ENCODE measurements at places on chromosomes 16 and 17. TPM values are rescaled to one million over a fixed set of nuclear protein-coding genes. Genes with fewer than 3 reads are reported as not detected.
A peak's percentile ranks its signal among the peaks of the same experiment; 100 is the strongest.

C1QTNF1 gene
- total RNA-seq, result 10.8 TPM

PRKCB gene
- 1.4 TPM for total RNA-seq

- no peaks in the 10 kb centered on the region for H3K4me1 ChIP-seq
- DNase-seq, result peak; percentile 49
- H3K27me3 ChIP-seq, result no peaks in the 10 kb centered on the region
- no peak overlapping the region for H3K4me3 ChIP-seq
- H3K27ac ChIP-seq, result no peak overlapping the region
- H3K36me3 ChIP-seq, result no peaks in the 10 kb centered on the region
Measured at GRCh38 chr16:62225675-62226074, 189.4 kb upstream of the CDH8 start.

TBC1D3E gene
- total RNA-seq, result not detected

CD79B gene
- total RNA-seq, result 3.8 TPM

- peak overlapping the region; percentile 67 for H3K4me3 ChIP-seq
- peak; percentile 48 for DNase-seq
- peaks cover 45% of the 10 kb centered on the region for H3K4me1 ChIP-seq
- H3K27me3 ChIP-seq, result peaks cover 11% of the 10 kb centered on the region
Measured at GRCh38 chr16:81445143-81445961, 744 bp downstream of the CMIP start.

- no peaks in the 10 kb centered on the region for H3K4me1 ChIP-seq
- no peak overlapping the region for H3K4me3 ChIP-seq
- no peak for DNase-seq
Measured at GRCh38 chr16:10253409-10253808, 71.2 kb upstream of the GRIN2A start.

- peaks cover 91% of the 10 kb centered on the region for H3K27me3 ChIP-seq
- no peak overlapping the region for H3K27ac ChIP-seq
- H3K4me1 ChIP-seq, result peaks cover 10% of the 10 kb centered on the region
- no peaks in the 10 kb centered on the region for H3K36me3 ChIP-seq
- no peak for DNase-seq
- H3K4me3 ChIP-seq, result no peak overlapping the region
Measured at GRCh38 chr17:74354123-74354522, 7.5 kb downstream of the BTBD17 start.

GRCh38 chr16:75801307-75801706 is 75.0 kb upstream of the CPHXL start:
- DNase-seq, result no peak
- no peaks in the 10 kb centered on the region for H3K27me3 ChIP-seq
- H3K27ac ChIP-seq, result no peak overlapping the region
- H3K4me1 ChIP-seq, result no peaks in the 10 kb centered on the region

GDPD3 gene
- total RNA-seq, result 3.3 TPM

SOST gene
- not detected for total RNA-seq

GRCh38 chr17:43366891-43367736 is 31.7 kb upstream of the ARL4D start:
- no peaks in the 10 kb centered on the region for H3K27me3 ChIP-seq
- peak overlapping the region; percentile 91 for H3K27ac ChIP-seq
- H3K36me3 ChIP-seq, result no peaks in the 10 kb centered on the region
- H3K4me3 ChIP-seq, result no peak overlapping the region
- peak; percentile 35 for DNase-seq
- peaks cover 31% of the 10 kb centered on the region for H3K4me1 ChIP-seq

GRCh38 chr17:63682441-63682840 is 17.5 kb downstream of the LIMD2 start:
- H3K4me1 ChIP-seq, result no peaks in the 10 kb centered on the region
- no peak overlapping the region for H3K4me3 ChIP-seq
- no peak overlapping the region for H3K27ac ChIP-seq
- peaks cover 64% of the 10 kb centered on the region for H3K36me3 ChIP-seq
- no peaks in the 10 kb centered on the region for H3K27me3 ChIP-seq

GRCh38 chr17:46944931-46945330 is 22.0 kb downstream of the GOSR2 start:
- peaks cover 2% of the 10 kb centered on the region for H3K27me3 ChIP-seq
- H3K4me3 ChIP-seq, result no peak overlapping the region
- peaks cover 13% of the 10 kb centered on the region for H3K4me1 ChIP-seq

CHAD gene
- total RNA-seq, result 2.4 TPM

- peak overlapping the region; percentile 79 for H3K27ac ChIP-seq
- DNase-seq, result no peak
- peak overlapping the region; percentile 77 for H3K4me3 ChIP-seq
- H3K36me3 ChIP-seq, result no peaks in the 10 kb centered on the region
- H3K4me1 ChIP-seq, result peaks cover 39% of the 10 kb centered on the region
Measured at GRCh38 chr17:38353086-38353604, 1.5 kb downstream of the SOCS7 start.

TPSAB1 gene
- total RNA-seq, result 2.6 TPM

TP53TG3C gene
- not detected for total RNA-seq

MT3 gene
- 12.6 TPM for total RNA-seq

DNA sequence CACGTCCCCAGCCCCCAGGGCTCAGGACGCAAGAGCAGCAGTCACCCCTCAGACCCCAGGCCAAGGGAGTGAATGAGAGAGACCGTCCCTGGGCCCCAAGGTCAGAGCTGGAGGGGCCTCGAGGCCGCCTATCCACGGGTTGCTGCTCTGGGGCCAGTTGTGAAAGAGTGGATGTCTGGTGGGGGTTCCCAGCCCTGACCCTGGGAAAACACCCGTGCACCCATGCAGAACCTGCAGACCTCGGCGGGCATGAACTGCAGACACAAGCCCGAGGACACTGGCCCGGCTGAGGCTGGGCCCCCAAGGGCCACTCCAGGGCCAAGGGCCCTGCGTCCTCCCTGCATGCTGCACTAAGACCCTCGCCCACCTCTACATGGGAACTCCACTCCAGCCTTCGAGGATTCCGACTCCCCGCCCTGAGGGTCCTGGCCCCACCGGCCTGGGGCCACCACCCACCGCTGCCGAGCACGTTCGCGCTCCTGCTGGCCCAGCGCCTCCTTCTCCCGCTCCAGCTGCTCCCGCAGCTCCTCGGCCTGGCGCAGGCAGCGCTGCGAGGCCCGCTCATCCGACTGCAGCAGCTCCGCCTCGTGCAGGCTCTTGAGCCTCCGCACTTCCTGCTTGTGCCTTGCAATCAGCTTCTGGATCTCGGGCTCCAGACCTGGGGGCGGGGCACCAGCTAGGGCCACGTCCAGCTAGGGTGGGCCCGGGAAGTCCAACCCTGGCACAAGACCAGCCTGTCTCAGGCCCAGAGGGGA is 27.6 kb upstream of the AATK start:
- peaks cover 26% of the 10 kb centered on the region for H3K4me1 ChIP-seq
- H3K36me3 ChIP-seq, result peaks cover 64% of the 10 kb centered on the region
- peak; percentile 69 for DNase-seq
- no peak overlapping the region for H3K4me3 ChIP-seq
- no peak overlapping the region for H3K27ac ChIP-seq
- H3K27me3 ChIP-seq, result no peaks in the 10 kb centered on the region

MMD gene
- total RNA-seq, result 10.0 TPM

DNA sequence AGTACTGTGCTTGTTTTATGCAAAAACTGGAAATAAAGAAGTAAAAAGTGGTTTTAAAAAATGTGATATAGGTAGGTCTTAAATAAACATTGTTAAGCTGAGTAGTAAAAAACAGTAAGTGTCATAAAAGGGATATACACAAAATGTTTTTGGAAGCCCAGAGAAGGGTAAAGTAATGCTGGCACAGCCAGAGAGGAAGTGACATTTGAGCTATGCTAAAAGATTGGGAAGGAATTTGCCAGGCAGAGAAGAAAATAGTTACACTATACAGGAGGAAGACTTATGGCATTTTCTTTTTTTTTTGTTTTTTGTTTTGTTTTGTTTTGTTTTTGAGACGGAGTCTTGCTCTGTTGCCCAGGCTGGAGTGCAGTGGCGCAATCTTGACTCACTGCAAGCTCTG is 40.8 kb upstream of the TAOK1 start:
- H3K36me3 ChIP-seq, result no peaks in the 10 kb centered on the region
- no peak for DNase-seq
- no peaks in the 10 kb centered on the region for H3K27me3 ChIP-seq
- no peaks in the 10 kb centered on the region for H3K4me1 ChIP-seq

- no peak for DNase-seq
- no peak overlapping the region for H3K27ac ChIP-seq
- H3K27me3 ChIP-seq, result no peaks in the 10 kb centered on the region
- peaks cover 41% of the 10 kb centered on the region for H3K36me3 ChIP-seq
Measured at GRCh38 chr17:73393381-73393780, 81.6 kb upstream of the CDC42EP4 start.

TBC1D3I gene
- 0.09 TPM for total RNA-seq

- DNase-seq, result peak; percentile 33
- H3K4me3 ChIP-seq, result no peak overlapping the region
- no peaks in the 10 kb centered on the region for H3K27me3 ChIP-seq
- H3K4me1 ChIP-seq, result no peaks in the 10 kb centered on the region
- no peak overlapping the region for H3K27ac ChIP-seq
Measured at GRCh38 chr17:9557161-9557755, 18.4 kb downstream of the STX8 start.

DNA sequence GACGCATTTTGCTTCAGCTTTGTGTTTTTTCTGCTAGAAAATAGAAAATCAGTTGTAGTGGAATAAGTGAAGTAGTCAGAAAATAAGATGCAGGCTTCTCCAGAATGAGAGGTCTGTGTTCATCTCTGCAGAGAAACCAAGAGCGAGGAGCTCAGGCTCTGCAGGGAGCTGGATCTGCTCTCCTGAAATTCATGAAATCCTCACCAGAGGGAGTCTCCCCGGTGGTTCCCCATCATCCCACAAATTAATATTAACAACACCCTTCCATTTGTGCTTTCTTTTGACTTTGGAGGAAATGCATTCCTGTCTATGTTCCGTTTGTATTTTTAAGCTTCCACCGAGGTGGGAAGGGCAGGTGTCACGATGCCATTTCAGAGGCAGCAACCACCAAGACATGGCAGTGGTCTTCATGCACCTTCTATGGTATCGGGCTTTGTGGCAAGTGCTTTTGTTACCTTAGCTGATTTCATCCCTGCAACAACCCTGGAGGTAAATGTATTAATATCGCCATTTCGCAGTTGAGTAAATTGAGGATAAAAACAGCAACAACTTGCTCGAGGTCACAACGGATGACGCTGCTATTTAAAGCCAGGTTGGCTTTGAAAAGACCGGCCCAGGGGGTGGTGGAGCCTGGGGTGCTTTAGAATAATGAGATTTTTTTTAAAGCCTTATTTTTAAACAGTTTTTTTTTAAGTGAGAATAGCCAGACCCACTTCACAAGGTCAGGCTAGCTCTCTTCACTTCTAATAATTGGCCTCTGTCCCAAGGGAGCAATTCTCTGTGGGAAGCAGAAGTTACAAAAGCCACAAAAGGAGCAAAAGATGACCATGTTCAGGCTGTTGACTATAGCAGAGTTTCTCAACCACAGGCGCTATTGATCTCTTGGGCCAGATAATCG is 367.6 kb upstream of the ERCC4 start:
- H3K36me3 ChIP-seq, result no peaks in the 10 kb centered on the region
- no peaks in the 10 kb centered on the region for H3K27me3 ChIP-seq
- H3K27ac ChIP-seq, result no peak overlapping the region
- no peaks in the 10 kb centered on the region for H3K4me1 ChIP-seq

PER1 gene
- total RNA-seq, result 25.6 TPM

GRCh38 chr17:76937238-76937637 is 69.0 kb downstream of the MGAT5B start:
- peaks cover 8% of the 10 kb centered on the region for H3K27me3 ChIP-seq
- DNase-seq, result no peak
- H3K36me3 ChIP-seq, result no peaks in the 10 kb centered on the region

ZNF500 gene
- 10.4 TPM for total RNA-seq

ANKS4B gene
- total RNA-seq, result not detected

DNA sequence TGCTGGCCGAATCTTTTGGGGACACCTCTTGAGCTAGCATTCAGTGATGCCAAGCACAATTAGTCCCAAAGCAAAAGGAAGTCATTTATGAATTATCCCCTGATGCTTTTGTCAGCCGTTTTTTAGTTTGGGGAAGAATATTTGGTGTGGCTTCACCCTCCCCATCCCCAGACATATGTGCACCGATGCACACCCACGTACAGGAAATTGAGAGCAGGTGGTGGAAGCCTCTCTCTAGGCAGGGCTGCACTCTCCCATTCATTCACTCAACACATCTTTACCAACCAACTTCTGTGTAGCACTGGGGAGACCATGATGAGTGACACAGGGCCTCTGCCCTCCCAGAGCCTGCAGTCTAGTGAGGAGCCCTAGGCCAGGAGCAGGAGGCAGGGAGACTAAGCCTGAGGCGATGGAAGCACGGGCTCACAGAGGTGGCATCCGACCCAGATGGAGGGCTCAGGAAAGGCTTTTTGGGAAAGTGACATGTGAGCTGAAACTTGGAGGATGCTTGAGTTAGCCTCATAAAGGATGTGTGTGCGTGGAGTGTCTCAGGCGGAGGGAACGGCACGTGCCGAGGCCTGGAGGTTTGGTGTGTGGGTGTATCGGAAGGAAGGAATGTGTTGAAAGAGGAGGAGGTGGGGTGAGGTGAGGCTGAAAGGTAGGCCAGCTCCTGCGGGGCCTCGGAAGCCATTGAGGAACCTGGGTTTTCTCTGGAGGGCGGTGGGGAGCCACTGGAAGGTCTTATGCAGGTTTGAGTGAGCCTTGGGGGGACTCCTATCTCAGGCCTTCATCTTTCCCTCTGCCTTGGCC is 43.8 kb downstream of the PSME3IP1 start:
- peaks cover 37% of the 10 kb centered on the region for H3K4me1 ChIP-seq
- peaks cover 4% of the 10 kb centered on the region for H3K36me3 ChIP-seq
- DNase-seq, result no peak
- no peaks in the 10 kb centered on the region for H3K27me3 ChIP-seq

GRCh38 chr16:75922250-75922649 is 196.0 kb upstream of the CPHXL start:
- no peaks in the 10 kb centered on the region for H3K4me1 ChIP-seq
- no peak overlapping the region for H3K27ac ChIP-seq
- H3K36me3 ChIP-seq, result no peaks in the 10 kb centered on the region
- H3K27me3 ChIP-seq, result no peaks in the 10 kb centered on the region
- H3K4me3 ChIP-seq, result no peak overlapping the region
- no peak for DNase-seq

DNA sequence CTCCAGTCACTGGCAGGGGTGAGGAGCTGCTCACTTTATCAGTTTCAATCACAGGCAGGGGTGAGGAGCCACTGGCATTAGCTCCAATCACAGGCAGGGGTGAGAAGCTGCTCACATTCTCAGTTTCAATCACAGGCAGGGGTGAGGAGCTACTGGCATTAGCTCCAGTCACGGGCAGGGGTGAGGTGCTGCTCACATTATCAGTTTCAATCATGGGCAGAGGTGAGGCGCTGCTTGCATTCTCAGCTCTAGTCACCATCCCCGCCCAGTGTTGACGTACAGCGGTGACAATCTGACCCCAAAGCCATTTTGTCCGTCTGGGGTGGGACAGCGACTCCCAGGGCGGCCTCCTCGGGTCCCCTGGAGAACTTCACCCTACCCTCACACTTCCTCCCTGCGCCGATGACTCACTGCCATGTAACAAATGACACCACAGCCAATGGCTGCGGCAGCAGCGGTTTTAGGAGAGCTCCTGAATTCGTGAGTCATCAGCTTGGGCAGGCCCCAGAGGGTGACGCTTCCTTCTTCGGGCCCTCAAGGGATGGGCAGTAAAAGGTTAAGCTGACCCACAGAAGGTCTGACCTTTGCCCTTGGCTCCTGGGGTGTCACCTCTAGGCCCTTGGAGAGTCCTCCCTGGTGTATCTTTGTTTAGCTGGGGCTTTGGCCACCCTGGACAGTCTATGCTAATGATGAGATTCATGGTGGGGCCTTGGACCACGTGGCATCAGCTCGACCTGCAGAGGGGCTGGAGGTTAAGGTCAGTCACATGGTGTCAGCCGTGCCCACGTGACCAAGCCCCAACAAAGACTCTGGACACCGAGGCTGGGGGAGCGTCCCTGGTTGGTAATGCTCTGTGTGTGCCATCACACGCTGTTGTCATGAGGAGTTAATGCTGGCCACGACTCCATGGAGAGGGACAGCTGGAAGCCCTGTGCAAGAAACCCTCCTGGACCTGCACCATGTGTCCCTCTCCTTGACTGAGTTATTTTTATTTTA is 171.7 kb downstream of the C16orf95 start:
- DNase-seq, result no peak
- H3K4me3 ChIP-seq, result no peak overlapping the region
- H3K4me1 ChIP-seq, result no peaks in the 10 kb centered on the region
- no peaks in the 10 kb centered on the region for H3K36me3 ChIP-seq
- H3K27ac ChIP-seq, result no peak overlapping the region

Measured in muscle of leg (tissue), 16 donors.